Pons (tissue), 1 donor: ENCODE measurements at places on chromosomes 13 and 19.
A peak's percentile ranks its signal among the peaks of the same experiment; 100 is the strongest.

DNA sequence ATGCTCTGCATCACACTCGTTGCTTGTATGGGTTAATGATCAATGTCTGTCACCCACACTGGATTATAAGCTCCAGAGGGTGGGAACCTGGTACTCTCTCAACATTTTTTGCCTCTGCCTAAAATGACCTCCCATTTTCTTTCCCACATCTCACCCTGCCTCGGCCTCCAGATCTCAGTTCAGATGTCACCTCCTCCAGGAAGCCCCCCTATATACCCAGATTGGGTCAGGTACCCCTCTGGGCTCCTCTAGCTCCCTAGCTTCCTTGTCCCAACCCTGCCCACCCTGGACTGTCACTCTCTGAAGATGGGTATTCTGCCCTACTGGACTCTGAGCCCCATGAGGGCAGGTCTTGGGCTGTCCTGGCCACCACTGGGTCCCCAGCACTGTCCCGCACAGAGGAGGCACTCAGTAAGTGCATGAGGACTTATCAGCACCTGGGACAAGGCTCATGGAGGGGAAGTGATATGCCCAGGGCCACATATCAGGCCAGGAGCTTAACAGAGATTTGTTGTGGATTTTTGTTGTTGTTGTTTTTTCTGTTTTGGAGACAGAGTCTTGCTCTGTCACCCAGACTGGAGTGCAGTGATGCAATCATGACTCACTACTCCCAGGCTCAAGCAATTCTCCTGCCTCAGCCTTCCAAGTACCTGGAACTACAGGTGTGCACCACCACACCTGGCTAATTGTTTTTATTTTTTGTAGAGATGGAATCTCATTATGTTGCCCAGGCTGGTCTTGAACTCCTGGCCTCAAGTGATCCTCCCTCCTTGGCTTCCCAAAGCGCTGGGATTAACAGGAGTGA, 23.8 kb downstream of the PRKD2 start:
- no peak for DNase-seq

DNA sequence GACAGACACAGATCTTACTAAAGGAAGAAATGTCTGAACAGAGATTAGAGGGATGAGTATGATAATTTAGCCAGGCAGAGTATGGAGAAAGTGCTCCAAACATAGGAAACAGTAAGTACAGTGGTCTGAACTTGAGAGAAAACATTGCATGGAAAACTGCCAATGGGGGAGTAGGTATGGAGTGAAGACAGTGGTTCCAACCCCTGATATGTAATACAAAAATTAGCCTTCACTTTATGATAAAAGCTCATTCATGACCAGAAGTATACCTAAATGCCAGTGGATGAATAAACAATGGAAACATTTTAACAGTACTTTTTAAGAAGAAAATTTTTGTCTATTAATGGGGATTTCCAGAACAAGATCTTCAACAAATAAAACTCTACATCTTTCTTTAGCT, 334.0 kb downstream of the DIAPH3 start:
- no peak for DNase-seq

GRCh38 chr13:33352041-33352440, 66.5 kb upstream of the STARD13 start:
- DNase-seq: peak; percentile 35

DNA sequence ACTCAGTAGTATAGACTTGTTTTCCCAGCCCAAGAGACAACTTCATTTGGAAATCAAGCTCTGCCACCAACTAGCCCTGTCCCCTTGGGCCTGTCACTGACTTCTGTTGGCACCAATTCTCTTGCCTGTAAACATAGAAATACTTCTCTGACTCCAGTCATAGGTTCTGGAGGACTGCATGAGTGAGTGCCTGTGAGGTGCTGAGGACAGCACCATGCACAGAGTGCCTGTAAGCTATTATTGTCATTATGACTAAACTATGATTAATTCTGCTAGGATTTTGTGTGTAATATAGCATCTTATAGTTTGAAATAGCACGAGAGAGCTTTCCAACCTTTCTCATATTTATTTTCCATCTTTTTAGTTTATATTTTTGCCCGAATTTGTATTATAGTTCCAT, 247.9 kb downstream of the MYO16 start:
- DNase-seq: no peak

DNA sequence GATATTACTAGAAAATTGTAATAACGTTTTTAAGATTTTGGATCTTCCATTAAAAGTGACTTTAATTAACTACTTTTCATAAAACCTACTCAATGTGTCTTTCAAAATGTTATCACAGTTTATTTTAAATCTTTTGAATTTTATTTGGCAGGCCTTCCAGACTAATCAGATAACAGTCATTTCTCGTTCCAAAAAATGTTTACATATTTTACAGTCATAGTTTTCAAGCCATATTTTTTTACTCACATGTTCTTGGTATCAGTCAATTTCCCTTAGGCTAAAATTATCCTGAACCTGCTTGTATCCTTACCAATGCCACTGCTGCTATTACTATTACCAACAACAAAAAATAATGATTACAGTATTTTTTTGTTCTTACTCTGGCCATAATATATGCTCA, 1783.5 kb downstream of the SLITRK5 start:
- DNase-seq: no peak

GRCh38 chr19:33302974-33303790, 848 bp upstream of the CEBPA start:
- DNase-seq: no peak

GRCh38 chr13:85529218-85529594, 270.0 kb downstream of the SLITRK6 start:
- DNase-seq: no peak
